ENCODE measurements at places on chromosomes 2 and 18. TPM values are rescaled to one million over a fixed set of nuclear protein-coding genes. Genes with fewer than 3 reads are reported as not detected.

Gene TLX2
- not detected for total RNA-seq

GRCh38 chr18:69787825-69788547 lies 159.7 kb downstream of the CD226 start:
- H3K4me3 ChIP-seq: no peak overlapping the region
- DNase-seq: no peak
- H3K27me3 ChIP-seq: no peaks in the 10 kb centered on the region
- no peaks in the 10 kb centered on the region for H3K4me1 ChIP-seq
- H3K27ac ChIP-seq: no peak overlapping the region

- H3K36me3 ChIP-seq: no peaks in the 10 kb centered on the region
- no peak for DNase-seq
- H3K27me3 ChIP-seq: no peaks in the 10 kb centered on the region
- peaks cover 22% of the 10 kb centered on the region for H3K4me1 ChIP-seq
- peak overlapping the region; percentile 32 for H3K4me3 ChIP-seq
- H3K27ac ChIP-seq: peak overlapping the region; percentile 24
Measured at GRCh38 chr18:74242438-74243096, 49.2 kb downstream of the CYB5A start.

Gene FAM136A
- total RNA-seq: 74.9 TPM

Gene DNER
- 0.91 TPM for total RNA-seq

- H3K27me3 ChIP-seq: peaks cover 12% of the 10 kb centered on the region
- H3K4me1 ChIP-seq: no peaks in the 10 kb centered on the region
- H3K4me3 ChIP-seq: no peak overlapping the region
- H3K36me3 ChIP-seq: no peaks in the 10 kb centered on the region
Measured at GRCh38 chr2:134988994-134989605, 58.1 kb downstream of the MAP3K19 start.

- no peak for DNase-seq
- H3K27me3 ChIP-seq: no peaks in the 10 kb centered on the region
- no peak overlapping the region for H3K4me3 ChIP-seq
- H3K36me3 ChIP-seq: peaks cover 7% of the 10 kb centered on the region
- peak overlapping the region; percentile 63 for H3K27ac ChIP-seq
- H3K4me1 ChIP-seq: peaks cover 66% of the 10 kb centered on the region
Measured at GRCh38 chr2:156472686-156473085, 36.5 kb downstream of the GPD2 start.

DNA sequence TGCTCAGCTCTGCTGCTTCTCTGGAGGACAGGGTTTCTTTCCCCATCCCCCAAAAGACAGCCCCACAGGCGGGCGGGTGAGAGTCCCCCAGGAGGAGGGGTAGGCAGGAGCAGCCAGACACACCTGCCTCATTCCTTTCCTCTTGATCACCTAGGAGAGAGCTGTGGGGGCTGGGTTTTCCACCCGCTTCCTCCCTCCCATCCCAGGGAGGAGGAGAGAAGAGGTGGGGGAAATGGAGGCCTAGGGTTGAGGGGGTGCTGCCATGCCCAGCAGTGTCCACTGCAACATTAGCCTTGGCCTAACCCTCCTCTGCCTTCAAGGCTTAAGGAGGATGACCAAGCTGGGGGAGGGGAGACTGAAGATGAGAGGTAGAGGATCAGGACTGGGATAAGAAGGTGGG lies 14.7 kb downstream of the WNT10A start:
- no peak overlapping the region for H3K27ac ChIP-seq
- peaks cover 82% of the 10 kb centered on the region for H3K27me3 ChIP-seq
- no peaks in the 10 kb centered on the region for H3K36me3 ChIP-seq
- DNase-seq: no peak

DNA sequence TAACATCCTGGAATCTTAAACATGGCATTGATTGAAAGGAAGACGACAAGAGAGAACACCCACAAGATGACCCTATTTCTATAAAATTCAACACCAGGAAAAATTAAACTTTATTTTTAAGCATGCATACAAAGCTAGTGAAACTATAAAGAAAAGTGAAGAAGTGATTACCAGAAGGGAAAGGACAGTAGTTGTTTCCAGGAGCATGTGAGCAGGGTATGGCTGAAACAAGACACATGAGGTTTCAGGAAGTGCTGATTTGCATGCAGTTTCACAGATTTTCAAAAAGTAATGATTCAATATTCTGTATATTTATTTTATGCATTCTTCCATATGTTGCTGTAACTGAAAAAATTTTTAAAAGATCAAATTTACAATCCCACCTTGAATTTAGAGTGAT lies 24.6 kb upstream of the DAW1 start:
- H3K27me3 ChIP-seq: no peaks in the 10 kb centered on the region
- H3K36me3 ChIP-seq: no peaks in the 10 kb centered on the region
- no peak for DNase-seq
- H3K27ac ChIP-seq: no peak overlapping the region
- H3K4me3 ChIP-seq: no peak overlapping the region

DNA sequence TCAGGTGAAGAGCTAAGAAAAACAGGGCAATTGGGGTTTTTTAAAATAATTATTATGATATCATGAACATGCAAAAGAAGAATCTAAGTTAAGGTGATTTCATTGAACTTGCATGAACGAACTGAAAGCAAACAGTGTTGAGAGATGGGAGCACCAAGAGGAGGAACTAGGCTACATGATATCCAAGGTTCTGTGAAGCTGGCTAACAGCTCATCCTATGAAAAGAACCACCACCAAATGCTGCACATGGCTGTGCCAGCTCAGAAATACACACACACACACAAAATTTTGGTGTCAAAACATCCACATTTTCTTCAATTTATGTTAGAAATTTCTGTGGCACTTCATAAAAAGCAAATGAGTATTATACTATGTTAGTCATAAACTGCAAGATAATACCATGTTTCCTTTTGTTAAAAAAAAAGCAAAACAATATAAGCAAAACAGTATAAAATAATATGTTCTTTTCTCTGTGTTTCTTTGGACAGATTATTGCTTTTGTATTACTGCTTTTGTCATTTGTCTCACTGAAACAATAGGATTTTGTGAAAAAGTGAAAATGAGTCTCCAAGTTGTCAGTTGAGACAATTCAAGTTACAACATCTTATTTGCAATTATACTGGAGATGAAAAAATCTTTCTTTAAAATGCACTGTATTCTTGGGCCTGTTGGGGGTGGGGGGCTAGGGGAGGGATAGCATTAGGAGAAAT lies 12.6 kb upstream of the TTC32 start:
- no peaks in the 10 kb centered on the region for H3K4me1 ChIP-seq
- peaks cover 9% of the 10 kb centered on the region for H3K36me3 ChIP-seq
- no peak overlapping the region for H3K4me3 ChIP-seq
- H3K27ac ChIP-seq: no peak overlapping the region

DNA sequence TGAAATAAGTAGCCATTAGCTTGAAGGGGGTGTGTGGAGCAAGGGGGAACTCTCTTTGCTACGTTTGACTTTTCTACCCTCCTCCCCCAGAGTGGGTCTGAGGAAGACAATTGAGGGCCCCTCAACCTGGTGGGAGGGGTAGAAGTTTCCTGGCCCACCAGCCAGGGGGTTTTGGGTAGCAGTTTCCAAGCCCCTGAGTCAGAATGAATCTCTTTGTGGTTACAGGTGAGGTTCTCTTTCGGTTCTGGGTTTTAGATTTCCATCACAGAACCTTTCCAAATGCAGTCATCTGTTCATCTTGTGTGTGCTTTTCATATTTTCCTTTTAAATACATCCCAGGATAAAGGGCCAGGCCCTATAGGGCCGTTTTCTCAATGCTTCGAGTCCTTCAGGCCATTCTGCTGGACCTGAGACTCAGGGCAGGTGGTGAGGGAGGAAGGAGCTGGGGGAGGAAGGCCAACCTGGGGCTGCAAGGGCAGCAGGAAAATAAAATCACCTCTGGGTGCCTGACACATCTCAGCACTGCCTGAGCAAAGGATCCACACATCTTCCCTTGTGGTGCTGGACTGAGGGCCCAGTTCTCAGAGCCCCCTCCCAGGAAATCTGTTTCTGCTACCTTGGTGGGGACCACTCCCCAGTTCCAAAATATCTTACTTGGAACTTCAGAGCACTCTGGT lies 4.7 kb downstream of the LBH start:
- peaks cover 16% of the 10 kb centered on the region for H3K4me1 ChIP-seq
- H3K27me3 ChIP-seq: peaks cover 3% of the 10 kb centered on the region
- H3K27ac ChIP-seq: no peak overlapping the region
- DNase-seq: no peak

DNA sequence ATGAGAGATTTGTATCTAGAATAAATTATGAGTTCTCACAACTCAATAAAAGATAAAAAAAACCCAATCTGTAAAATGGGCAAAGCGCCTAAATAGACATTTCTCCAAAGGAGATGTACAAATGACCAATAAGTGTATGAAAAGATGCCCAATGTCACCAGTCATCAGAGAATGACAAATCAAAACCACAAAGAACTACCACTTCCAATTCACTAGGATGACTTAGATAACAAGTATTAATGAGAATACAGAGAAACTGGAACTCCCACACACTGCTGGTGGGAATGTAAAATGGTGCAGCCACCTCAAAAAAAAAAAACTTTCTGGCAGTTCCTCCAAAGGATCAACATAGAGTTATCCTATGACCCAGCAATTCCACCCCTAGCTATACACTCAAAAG lies 17.4 kb upstream of the COL6A3 start:
- H3K27ac ChIP-seq: no peak overlapping the region
- no peaks in the 10 kb centered on the region for H3K4me1 ChIP-seq
- no peaks in the 10 kb centered on the region for H3K36me3 ChIP-seq
- no peak for DNase-seq
- H3K4me3 ChIP-seq: no peak overlapping the region

DNA sequence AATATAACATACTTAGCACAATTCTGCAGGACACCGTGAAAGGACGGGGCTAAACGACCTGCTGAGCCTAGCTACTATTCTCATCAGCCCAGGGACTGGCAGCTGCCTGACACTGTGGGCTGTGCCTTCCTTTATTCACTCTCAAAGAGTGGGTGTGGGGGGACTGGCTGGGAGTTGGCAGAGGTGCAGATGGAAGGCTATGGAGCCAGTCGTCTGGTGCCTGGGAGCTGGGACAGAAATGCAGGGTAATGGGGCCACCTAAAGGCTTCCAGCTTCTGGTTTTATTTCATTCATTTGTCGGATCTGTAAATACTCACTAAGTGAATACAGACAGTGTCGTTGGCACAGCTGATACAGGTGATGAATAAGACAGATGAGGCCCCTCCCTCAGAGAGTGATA lies 56.0 kb upstream of the NFU1 start:
- no peak overlapping the region for H3K4me3 ChIP-seq
- no peak for DNase-seq
- peak overlapping the region; percentile 7 for H3K27ac ChIP-seq
- H3K4me1 ChIP-seq: peaks cover 3% of the 10 kb centered on the region
- no peaks in the 10 kb centered on the region for H3K27me3 ChIP-seq
- peaks cover 8% of the 10 kb centered on the region for H3K36me3 ChIP-seq

- DNase-seq: no peak
- H3K27me3 ChIP-seq: no peaks in the 10 kb centered on the region
- H3K4me1 ChIP-seq: peaks cover 2% of the 10 kb centered on the region
Measured at GRCh38 chr2:208350610-208351009, 56.0 kb upstream of the PTH2R start.

DNA sequence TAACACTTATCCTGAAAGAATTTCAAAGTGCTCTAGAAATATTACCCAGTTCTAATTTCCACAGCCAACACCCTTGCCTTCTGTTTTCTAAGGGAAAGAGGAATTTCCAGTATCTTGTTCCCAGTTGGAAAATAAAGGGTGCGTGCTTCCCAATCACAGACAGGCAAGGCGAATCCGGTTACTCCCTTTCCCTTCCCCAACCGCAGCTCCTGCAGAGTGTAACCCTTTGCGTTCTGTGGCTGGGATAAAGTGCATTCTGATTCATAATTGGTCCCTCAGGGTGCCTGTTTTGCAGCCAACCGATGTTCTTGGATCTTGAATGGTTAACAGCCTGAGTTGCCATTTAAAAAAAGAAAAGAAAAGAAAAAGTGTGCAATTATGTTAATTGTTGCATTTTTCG lies 40.6 kb upstream of the PGAP1 start:
- no peaks in the 10 kb centered on the region for H3K27me3 ChIP-seq
- peaks cover 24% of the 10 kb centered on the region for H3K4me1 ChIP-seq

GRCh38 chr2:240839152-240840143 lies 19.4 kb upstream of the KIF1A start:
- no peaks in the 10 kb centered on the region for H3K36me3 ChIP-seq
- H3K4me3 ChIP-seq: no peak overlapping the region
- no peak overlapping the region for H3K27ac ChIP-seq
- peaks cover 1% of the 10 kb centered on the region for H3K4me1 ChIP-seq
- peaks cover 40% of the 10 kb centered on the region for H3K27me3 ChIP-seq
- DNase-seq: no peak

- H3K4me1 ChIP-seq: peaks cover 9% of the 10 kb centered on the region
- no peak overlapping the region for H3K27ac ChIP-seq
- H3K36me3 ChIP-seq: no peaks in the 10 kb centered on the region
- no peak overlapping the region for H3K4me3 ChIP-seq
- H3K27me3 ChIP-seq: peaks cover 5% of the 10 kb centered on the region
Measured at GRCh38 chr2:152247337-152247695, 71.8 kb upstream of the STAM2 start.

GRCh38 chr18:49355028-49355427 lies 105.4 kb downstream of the DYM start:
- no peaks in the 10 kb centered on the region for H3K4me1 ChIP-seq
- no peak overlapping the region for H3K4me3 ChIP-seq
- H3K27me3 ChIP-seq: no peaks in the 10 kb centered on the region
- no peak for DNase-seq
- peaks cover 7% of the 10 kb centered on the region for H3K36me3 ChIP-seq

GRCh38 chr2:216426938-216427337 lies 14.7 kb downstream of the SMARCAL1 start:
- no peak overlapping the region for H3K4me3 ChIP-seq
- no peaks in the 10 kb centered on the region for H3K27me3 ChIP-seq
- H3K36me3 ChIP-seq: peaks cover 43% of the 10 kb centered on the region
- no peaks in the 10 kb centered on the region for H3K4me1 ChIP-seq
- DNase-seq: no peak

Gene MROH2A
- not detected for total RNA-seq

- DNase-seq: no peak
- H3K36me3 ChIP-seq: no peaks in the 10 kb centered on the region
- H3K27me3 ChIP-seq: no peaks in the 10 kb centered on the region
- H3K27ac ChIP-seq: peak overlapping the region; percentile 50
Measured at GRCh38 chr2:41949091-41949882, 98.5 kb upstream of the PKDCC start.

DNA sequence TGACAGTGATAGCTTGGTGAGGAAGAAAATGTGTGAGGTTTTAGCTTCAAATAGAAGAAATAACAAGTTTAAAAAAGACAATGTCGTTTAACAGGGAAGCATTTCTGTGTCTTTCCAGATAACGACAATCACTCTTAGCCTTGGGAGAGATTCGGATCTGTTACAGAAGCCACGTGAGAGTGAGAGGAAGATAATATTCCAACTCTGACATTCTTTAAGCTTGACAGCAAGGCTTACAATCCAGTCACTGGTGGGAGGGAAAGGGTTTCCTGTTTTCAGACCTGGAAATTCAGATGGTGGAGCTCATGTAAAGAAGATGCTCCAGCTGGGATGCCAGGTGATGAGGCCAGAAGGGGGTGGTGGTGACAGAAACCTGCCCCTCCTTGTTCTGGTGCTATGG lies 30.8 kb downstream of the FBXO48 start:
- DNase-seq: no peak
- peaks cover 21% of the 10 kb centered on the region for H3K27me3 ChIP-seq
- H3K4me3 ChIP-seq: no peak overlapping the region
- no peaks in the 10 kb centered on the region for H3K36me3 ChIP-seq
- peaks cover 10% of the 10 kb centered on the region for H3K4me1 ChIP-seq

Data from progenitor cell of endocrine pancreas (in vitro differentiated cells).